ENCODE measurements at places on chromosomes 12 and 14.

DNA sequence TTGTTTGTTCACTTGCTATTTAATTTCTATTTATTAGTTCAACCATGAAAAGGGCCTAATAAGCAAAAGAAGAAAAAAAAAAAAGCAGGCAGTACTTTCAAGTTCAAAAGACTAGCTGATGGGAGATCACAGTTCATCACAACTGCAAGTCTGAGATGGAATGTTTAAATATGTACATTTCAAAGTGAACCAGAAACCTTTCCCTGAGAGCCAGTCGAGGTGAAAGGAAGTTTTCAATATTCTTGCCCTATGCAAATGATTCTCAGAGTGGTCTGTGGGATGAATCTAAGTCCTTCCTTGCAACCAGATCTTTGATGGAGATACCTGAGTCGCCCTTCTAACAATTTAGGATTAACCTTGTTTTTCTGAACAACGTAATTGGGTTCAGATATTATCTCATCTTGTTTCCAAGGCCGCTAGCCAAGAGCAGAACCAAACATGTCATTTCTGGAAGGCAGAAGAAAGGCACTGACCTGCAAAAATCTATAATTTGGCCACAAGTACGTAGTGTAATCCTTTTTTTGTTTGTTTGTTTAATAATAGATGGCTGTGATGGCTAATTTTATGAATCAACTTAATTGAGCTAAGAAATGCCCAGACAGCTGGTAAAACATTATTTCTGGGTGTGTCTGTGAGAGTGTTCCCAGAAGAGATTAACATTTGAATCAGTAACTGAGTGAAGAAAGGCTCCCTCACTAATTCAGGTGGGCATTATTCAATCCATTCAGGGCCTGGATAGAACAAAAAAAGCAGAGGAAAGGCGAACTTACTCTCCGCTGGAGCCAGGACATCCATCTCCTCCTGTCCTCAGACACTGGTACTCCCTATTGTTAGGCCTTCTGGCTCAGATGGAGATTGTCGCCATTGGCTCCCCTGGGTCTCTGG is 171.1 kb upstream of the TMPO start:
- DNase-seq = no peak

DNA sequence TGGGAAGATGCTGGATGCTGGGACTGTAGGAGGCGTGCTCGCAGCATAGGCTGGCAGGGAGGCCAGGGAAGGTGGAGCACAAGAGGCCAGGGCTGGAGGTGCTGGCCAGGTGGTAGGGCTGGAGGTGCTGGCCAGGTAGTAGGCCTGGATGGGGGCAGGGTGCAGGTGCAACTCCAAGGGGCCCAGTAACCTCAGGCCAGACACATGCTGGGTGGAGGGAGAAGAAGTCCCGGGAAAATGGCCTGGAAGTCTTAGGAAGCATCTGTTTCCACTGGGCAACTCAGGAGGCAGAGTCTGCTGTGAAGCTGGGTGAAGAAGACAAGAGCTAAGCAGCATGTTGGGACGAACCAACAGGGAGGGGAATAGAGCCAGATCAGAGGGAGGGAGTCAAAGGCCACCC is 665.2 kb downstream of the BCL11B start:
- no peak for DNase-seq

DNA sequence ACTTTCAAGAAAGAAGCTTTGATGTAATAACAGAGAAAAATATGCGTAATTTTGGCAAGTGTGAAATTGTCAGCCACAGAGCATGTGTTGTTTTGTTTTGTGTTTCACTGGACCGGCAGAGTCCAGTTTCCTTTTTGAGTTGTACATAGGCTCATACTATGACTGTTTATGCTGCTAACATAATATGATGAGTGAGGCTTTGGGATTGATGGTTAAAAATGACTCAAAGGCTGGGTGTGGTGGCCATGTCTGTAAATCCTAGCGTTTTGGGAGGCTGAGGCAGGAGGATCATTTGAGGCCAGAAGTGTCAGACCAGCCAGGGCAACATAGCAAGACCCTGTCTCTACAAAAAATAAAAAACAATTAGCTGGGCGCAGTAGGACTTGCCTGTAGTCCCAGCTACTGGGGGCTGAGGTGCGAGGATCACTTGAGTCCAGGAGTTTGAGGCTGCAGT is 487.9 kb downstream of the PCNX1 start:
- DNase-seq = no peak

GRCh38 chr14:50045039-50045711 is 71.2 kb downstream of the VCPKMT start:
- no peak for DNase-seq

GRCh38 chr12:122097927-122098756 is 19.6 kb downstream of the MLXIP start:
- DNase-seq = peak; percentile 83

DNA sequence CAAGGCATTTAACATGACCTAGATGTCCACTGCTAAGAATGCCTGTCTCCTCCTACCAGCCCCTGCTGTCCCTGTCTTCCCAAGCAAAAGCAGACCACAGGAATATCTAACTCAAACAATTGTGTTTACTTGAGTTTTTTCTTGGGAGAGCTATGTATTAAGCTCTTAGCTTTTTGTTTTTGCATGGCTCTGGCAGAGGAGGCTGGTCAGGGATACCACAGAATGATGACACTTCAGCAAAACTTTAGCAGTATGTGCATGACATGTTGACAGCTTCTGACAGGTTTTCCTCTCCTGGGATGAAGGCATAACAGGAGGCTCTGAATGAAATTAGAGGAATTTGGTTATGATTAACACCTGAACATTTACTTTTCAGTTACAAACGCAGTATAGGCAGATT is 6.9 kb downstream of the TMBIM6 start:
- DNase-seq = no peak

DNA sequence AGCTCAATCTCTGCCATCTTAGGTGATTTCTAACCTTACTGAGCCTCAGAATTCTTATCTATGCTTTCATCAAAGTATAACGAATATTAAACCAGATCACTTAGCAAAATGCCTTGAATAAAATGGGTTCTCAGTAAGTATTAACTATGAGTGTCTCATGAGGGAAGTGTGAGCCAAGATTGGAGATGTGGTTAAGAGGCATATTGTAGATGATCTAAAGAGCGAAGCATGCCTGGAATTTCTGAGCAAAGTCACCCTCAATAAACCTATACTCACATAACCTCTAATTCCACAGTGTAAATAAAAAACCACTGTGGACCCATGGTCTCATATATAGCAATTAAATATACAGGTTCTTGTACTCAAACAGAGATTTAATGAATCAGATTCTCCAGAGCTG is 193.1 kb upstream of the FSCB start:
- no peak for DNase-seq

DNA sequence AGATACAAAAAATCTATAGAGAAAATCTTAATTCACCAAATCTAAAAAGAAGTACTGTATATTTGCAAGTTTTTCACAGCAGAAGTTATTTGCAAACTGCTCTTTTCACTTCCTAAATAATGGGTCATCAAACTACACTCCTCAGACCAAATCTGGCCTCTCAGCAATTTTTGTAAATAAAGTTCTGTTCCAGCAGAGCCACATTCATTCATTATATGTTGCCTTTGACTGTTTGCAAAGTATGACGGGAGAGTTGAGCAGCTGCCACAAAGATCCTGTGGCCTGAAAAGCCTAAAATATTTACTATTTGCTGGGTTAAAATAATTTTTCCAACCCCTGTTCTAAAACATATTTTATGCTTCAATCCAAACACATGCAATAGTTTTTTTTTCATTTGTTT is 1222.3 kb upstream of the SEL1L start:
- DNase-seq = peak; percentile 52

DNA sequence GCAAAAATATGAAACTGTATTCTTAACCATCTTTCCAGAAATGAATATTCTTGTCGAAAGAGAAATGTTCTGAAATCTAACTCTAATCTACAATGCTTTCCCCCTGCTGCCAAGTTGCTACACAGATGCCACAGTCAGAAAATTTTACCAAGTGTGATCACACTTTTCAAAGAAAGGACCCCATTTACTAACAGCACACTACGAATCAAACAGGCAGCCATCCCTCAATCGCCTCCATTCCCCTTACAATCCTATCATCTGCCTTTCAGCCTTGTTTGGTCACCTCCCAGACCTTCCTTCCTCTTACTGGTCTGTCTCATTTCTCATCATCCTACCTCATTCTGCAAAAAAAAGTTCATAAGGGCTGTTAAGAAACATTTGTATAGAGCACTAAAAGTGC is 190.1 kb downstream of the MED13L start:
- no peak for DNase-seq

DNA sequence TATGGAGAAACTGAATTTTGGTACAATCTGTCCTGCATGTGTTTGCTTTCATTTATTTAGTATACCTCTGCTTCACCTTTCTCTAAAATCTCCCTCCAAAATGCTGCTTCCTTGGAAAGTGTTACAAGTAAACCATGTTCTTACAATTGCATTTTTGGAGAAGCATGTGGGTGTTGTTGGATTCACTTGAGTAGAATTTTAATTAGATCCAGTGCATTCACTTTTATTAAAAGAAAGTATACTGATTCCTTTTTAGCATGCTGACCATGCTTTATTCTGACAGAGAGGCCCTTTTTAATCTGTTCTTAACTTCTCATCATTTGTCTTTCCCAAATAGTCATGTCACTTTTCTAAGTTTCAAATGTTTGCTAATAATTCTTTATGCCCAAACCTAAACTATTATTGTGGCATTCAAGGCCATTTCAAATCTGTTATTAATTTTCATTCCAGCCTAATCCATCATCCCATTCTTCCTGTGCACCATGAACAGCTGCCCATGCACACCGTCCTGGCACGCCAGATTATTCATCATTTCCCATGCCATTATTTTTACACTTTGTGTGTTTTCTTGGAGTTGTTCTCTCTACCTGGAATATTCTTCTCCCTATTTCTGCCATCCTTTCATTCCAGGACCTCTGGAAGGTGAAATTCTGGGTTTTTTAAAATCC is 90.7 kb downstream of the METTL25 start:
- DNase-seq = no peak

DNA sequence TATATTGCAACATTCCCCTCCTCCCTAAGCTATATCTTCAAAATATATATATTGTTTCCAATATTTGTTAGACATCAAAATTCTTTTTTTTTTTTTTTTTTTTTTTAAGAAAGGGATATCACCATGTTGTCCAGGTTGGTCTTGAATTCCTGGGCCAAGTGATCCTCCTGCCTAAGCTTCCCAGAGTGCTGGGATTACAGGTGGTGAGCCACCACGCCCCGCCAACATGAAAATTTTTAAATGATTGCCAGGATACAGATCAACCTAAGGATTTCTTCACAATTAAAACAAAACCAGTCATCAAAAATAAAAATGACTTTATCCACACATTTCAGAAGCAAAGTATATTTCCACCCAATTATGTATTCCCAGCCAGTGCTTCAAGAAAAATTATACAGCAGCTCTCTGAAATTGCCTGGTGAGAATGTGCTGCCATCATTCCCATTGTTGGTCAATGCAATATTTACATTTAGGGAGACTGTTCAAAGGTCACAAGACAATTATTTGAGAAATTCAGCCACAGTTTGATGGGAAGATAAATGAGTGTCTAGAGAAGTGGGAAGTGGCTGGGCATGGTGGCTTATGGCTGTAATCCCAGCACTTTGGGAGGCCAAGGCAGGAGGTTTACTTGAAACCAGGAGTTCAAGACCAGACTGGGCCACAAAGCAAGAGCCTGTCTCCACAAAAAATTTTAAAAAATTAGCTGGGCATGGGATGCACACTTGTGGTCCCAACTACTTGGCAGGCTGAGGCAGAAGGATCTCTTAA is 141.7 kb upstream of the AMIGO2 start:
- DNase-seq = no peak

DNA sequence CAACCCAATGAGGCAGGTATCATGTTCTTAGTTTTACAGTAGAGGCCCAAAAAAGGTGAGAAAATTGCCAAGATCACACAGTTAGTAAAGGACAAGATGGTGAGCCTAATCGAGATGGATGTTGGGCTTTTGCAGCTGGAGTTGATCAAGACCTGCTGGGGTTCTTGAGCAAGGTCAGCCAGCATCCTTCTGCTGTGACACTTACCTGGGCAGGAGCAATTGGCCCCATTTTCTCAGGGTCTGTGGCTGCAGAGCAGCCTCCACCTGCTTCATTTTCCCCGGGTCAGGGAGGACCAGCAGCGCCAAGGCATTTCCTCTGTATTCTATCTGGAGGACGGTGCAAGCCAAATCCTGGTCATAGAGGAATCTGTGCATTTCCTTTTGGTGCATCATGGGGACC is 6.5 kb downstream of the SERPINA11 start:
- DNase-seq = no peak

GRCh38 chr12:111404362-111405148 is 1.2 kb upstream of the SH2B3 start:
- DNase-seq = no peak

DNA sequence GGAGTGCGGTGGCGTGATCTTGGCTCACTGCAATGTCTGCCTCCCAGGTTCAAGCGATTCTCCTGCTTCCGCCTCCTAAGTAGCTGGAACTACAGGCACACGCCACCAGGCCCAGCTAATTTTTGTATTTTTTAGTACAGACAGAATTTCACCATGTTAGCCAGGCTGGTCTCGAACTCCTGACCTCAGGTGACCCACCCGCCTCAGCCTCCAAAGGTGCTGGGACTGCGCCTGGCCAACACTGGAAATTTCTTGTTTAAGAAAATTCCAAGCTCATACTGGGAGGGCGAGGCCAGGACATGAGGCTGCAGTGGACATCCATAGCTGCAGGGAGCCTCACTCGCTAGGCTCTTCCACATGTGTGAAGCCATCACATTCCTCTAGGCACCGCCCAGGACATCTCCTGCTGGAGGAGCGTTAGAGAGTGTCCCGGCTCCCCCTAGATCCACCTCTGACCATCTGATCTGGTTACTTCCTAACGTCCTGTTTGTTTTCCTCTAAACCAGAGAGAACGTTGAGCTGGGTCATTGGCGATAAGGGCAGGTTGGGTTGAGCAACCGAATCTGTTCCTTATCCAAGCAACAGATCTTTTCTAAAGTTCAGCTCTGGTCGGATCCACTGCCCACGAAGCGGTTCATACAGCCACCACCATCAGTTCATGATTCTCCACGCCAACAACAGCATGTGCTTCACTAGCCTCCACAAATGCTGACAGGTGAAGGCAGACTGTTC is 108.2 kb upstream of the MED13L start:
- no peak for DNase-seq

DNA sequence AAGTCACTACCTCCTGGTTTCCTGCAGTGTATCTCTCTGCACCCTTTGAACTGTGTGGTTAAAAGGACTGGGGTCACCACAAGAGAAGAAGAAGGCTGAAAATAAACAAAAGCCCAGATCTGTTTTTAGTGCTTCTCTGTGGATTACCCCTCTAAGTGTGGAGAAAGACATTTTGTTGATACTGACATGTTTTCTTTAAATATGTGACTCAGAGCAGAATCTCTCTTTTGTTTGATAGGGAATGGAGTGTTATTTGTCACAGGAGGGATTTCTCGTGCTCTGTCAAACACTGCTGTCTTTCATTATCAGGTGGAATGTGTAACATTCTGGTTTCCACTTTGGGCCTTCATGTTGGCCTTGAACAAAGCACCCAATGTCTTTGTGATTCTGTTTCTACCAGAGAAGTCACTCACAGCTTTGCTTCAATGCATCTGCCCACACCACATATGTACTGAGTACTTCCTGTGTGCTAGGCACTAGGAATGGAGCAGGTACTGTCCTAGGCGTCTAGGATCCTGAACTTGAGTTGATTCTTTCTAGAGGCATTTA is 82.1 kb downstream of the PLXNC1 start:
- no peak for DNase-seq

- no peak for DNase-seq
Observed at GRCh38 chr14:85221832-85222231, 308.1 kb upstream of the FLRT2 start.
